CD8-positive, alpha-beta memory T cell (primary cell): ENCODE measurements at places on chromosomes 11 and 22. TPM values are rescaled to one million over a fixed set of nuclear protein-coding genes. Genes with fewer than 3 reads are reported as not detected.

GRCh38 chr11:92969634-92970347 is at the start of gene MTNR1B:
TSS of gene MTNR1B (plus strand) at chr11:92969651. CDS start at chr11:92969726, 75 bp downstream.
- DNase-seq = no peak

- no peak for DNase-seq
Measured at GRCh38 chr11:30960387-30960992, 374.3 kb upstream of the MPPED2 start.

DNA sequence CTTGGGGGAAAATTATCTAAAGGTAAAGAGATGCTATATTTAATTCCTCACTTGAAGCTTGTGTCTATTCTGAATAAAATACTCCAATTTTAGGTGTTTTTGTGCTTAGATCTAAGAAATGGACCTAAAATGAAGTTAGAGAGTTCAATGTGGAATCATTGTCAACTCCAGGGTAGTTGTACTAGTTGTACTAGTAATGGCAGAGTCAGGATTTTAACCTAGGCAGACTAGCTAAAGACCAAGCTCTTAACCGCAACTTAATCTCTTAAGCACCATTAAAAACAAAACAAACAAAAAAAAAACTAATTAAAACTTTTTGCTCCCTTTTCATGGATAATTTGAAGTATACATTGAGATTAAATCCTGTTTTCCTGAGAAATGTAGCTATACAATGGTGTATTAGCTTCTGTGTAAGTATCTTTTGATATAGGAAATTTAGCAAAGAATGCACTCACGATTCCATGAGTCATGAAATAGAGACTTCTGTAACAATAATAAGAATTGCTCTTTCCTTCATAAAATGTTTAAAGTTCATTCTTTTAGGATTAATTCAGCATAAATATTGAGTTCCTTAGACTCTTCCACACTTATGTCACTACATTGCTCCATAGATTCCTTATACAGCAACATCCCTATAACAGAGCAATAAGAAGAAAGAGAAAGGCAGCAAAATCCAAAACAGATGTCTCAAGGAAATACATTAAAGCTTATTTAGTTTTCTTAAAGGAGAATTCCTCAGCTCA is 26.5 kb upstream of the SOX6 start:
- no peak for DNase-seq

The GGT5 gene
- total RNA-seq = not detected

The TMEM191C gene
- total RNA-seq = 0.70 TPM

The TESMIN gene
- total RNA-seq = 1.3 TPM
